Cardiac muscle cell (in vitro differentiated cells and primary cell): ENCODE measurements at places on chromosomes 5 and 9. TPM values are rescaled to one million over a fixed set of nuclear protein-coding genes. Genes with fewer than 3 reads are reported as not detected.
A peak's percentile ranks its signal among the peaks of the same experiment; 100 is the strongest.

The LMX1B gene
- total RNA-seq, result 0.14 TPM in 1 of 2 replicates, not detected in the other

The BHMT2 gene
- not detected in 2 replicates for total RNA-seq

The NR5A1 gene
- total RNA-seq, result 0.12 TPM in 1 of 2 replicates, not detected in the other

The RAD17 gene
- total RNA-seq, result 18.8 and 26.0 TPM in 2 replicates

The ZNF454 gene
- 0.92 TPM in 1 of 2 replicates, not detected in the other for total RNA-seq

The TMEM171 gene
- total RNA-seq, result not detected in 2 replicates

The CMBL gene
- total RNA-seq, result 1.3 TPM in 2 replicates

The WDR38 gene
- total RNA-seq, result not detected in 2 replicates

The GMCL2 gene
- not detected in 2 replicates for total RNA-seq

DNA sequence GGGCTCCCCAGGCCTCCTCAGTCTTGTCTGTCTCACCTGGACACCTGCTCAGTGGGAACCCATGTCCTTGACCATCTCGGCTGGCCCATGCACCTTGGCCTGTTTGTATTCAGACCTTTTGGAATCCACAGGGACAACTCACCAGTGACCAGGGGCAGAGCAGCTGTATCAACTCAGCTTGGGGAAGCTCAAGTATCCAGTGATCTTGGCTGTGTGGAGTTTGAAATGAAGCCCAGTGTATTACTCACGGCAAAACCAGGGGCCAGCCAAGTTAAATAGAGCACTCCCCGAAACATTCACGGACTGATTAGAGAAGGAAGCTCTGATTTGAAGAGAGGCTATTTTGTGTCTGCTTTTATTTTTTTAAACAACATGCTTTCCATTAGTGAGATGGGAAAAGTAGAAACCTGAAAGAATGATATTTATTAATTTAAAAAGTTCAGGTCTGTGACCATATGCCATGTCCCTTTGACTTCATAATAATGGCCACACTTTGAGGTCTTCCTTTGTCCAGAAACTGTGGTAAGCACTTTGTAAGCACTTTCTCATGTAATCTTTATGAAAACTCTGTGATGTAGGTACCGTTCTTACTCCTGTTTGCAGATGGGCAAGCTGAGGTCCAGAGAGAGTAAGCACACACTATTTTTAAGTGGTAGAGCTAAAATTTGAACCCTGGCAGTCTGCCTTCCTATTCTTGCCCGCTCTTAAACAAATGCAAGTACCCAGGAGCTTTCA lies 656.5 kb downstream of the BNC2 start:
- DNase-seq, result no peak

GRCh38 chr5:127985811-127986325 lies 97.7 kb upstream of the SLC12A2 start:
- DNase-seq, result no peak

DNA sequence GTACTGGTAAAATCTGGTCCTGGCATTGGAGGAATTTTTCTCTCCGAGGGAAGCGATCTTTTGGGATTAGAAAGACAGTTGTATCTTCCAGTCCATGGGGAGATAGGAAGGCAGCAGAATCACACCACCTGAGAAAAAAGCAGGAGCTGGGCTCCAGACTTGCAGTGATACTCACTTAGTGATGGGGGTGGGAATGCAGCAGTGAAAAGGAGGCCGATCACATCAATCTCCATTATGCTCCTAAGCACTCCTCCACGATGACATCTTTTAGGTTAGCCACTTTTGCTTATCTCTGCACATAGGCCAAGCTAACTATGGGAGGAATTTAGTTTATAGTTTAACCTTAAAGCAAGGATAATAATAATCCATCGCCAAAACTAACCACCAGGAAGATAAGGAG lies 219.0 kb downstream of the DMAC1 start:
- DNase-seq, result peak; percentile 17

- no peak for DNase-seq
Measured at GRCh38 chr5:124341066-124341858, 405.2 kb downstream of the ZNF608 start.

DNA sequence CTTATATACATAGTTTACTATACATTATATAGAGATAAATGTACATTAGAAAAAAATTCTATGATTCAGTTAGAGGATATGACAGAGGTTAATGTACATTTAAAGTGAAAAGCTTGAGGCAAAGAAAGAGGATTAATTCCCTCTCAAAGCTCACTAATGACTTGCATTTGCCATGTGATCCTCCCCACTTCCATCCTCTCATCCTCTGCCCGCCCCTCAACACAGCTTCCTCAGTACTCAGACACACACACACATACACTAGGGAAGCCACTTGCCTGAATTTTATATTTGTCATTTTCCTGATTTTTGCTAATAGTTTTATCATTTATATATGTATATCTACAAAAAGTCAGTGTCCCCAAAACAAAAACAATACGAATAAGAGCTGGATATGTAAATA lies 764.5 kb downstream of the EFNA5 start:
- DNase-seq, result no peak

GRCh38 chr5:16970260-16970659 lies 34.2 kb upstream of the MYO10 start:
- DNase-seq, result no peak

GRCh38 chr9:1267141-1267570 lies 217.0 kb downstream of the DMRT2 start:
- no peak for DNase-seq

- no peak for DNase-seq
Measured at GRCh38 chr5:90939211-90939610, 380.6 kb downstream of the ADGRV1 start.

DNA sequence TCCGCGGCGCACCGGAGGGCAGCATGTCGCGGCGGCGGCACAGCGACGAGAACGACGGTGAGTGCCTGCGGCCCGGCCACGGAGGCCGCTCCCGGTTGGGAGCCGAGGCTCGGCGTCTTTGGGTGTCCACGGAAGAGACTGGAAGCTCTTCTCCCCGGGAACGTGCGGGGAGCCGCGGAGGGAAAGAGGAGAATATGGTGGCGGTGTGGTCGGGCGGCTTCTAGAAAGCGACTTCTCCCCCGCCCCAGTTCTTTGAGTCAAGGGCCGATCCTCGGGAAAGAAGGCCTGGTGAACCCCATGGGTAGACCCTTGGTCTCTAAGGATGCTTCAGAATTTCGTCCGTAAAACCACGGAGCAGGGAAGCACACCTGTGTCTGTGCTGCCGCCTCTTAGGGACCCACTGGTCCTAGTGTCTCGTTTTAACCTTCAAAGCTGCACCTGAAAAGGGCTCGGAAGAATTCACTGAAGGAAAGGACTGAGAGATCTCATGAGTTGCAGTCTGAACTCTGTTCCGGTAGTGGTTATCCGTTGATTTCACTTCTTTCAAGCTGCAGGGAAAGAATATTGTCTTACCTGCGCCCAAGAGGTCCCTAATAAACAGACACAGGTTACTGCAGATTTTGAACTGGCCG lies 354 bp downstream of the NCBP1 start:
- DNase-seq, result no peak

DNA sequence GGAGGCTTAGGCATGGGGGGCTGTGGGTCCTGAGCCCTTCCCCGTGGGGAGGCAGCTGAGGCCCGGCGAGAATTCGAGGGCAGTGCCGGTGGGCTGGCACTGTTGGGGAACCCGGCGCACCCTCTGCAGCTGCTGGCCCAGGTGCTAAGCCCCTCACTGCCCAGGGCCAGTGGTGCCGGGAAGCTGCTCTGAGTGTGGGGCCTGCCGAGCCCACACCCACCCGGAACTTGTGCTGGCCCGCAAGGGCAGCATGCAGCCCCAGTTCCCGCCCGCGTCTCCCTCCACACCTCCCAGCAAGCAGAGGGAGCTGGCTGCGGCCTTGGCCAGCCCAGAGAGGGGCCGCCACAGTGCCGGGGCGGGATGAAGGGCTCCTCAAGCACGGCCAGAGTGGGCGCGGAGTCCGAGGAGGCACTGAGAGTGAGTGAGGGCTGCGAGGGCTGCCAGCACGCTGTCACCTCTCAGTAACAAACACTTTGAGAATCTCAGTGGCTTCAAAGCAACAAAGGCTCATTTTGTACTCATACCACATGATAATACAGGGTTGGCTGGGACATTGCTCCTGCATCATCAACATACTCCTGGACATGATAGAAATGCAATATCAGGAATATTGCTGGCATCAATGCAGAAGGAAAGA lies 265.7 kb upstream of the ANKRD55 start:
- no peak for DNase-seq

- DNase-seq, result no peak
Measured at GRCh38 chr5:3201121-3201520, 394.5 kb upstream of the IRX1 start.

DNA sequence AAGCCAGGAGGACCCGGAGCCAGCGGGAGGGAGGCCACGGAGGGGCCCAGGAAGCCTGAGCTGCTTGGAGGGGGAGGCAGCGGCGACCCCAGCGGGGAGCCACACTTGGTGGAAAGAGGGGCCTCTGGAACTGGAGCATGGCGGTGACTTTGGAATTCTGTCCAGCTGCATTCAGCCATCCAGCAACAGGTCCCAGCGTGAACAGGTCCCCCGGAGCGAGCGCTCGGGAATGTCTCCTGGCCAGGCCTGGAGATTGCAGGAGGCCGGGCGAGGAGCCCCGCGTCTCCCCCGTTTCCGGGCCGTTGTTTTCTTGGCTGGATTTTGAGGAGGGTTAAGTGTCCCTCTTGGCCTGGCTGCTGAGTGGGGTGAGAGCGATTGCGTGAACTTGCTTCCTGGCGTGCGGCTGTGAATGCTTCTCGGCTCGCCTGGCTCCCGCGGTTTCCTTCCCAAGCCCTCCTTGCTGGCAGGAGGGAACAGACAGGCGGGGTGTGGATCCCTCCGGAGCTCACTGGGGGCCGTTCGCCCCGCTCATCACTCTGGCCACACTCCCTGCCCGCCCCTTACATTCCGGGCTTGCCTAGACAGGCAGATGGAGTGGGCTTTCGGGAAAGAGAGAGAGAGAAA lies 125.3 kb upstream of the IRX4 start:
- peak; percentile 45 for DNase-seq

- DNase-seq, result no peak
Measured at GRCh38 chr5:168072665-168073064, 218.8 kb upstream of the WWC1 start.

GRCh38 chr5:105150323-105150722 lies 1587.7 kb upstream of the NUDT12 start:
- no peak for DNase-seq

GRCh38 chr5:77627869-77628674 lies 10.4 kb downstream of the OTP start:
- no peak for DNase-seq

DNA sequence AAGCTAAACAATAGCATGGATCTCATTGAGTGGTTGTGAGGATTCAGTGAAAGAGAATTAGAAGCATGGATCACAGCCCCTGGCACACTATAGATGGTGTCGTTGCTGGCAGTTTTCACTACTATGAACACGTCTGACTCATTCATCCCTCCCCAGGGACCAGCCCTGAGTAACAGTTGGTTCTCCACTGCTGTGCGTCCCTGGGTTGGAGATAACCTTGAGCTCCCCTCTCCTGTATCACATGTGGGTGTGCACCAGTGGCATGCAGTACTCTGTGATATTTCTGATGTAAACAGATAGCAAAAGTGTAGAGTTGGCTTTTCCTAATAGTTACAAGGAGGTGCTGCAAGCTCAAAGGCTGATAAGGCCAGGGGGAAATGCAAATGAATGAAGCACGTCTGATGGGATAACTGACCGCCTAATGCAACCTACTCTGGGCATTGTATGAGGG lies 8.8 kb upstream of the LCP2 start:
- DNase-seq, result peak; percentile 54

GRCh38 chr5:55451976-55452375 lies 82.8 kb downstream of the PLPP1 start:
- no peak for DNase-seq

GRCh38 chr9:72489986-72490385 lies 31.4 kb upstream of the TMC1 start:
- no peak for DNase-seq

DNA sequence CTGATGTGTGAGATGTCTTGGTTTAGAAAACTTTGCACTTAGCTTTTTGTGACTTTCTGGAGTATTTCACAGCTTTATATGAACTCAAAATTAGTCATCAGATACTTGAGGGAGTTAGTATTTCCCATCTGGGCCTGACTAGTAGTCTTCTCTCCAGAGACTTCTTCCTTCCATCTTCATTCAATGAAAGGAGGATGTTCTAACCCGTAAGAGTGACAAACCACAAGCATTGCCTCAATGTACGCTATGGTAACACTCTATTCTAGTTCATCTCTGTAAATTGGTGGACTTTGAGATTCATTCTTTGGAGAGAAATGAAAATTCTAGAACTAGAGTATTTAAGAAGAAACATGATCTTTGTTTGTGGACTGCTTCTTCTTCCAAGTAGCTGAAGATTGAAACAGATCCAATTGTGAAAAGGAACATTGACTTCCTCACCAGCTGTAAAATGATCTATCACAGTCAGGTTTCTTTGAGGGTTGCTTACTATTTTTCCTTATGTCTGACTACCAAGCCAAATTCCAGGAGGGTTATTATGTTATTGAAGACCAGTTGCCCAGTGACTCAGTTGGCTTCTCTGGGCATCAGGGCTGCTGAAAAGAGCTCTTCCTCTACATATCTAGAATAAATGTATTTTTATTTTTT lies 157.6 kb downstream of the SLC12A2 start:
- DNase-seq, result no peak

DNA sequence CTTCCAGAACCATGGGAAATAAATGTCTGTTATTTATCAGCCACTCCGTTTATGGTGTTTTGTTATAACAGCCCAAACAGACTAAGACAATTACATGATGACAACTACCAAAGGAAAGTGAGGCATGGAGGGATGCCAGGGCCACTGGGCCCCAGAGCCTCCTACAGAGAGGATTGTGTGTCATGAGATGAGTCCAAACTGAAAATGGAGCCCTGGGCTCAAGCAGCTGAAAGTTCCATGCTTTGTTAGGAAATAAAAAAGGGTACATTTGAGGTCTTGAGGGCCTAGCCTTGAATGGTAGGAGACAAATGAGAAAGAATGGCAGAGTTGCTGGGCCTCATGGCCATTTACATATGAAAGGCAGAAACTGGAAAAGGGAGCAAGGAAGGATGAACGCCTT lies 586.5 kb downstream of the CETN3 start:
- no peak for DNase-seq

- peak; percentile 85 for DNase-seq
Measured at GRCh38 chr9:107422189-107423185, 67.1 kb downstream of the KLF4 start.

DNA sequence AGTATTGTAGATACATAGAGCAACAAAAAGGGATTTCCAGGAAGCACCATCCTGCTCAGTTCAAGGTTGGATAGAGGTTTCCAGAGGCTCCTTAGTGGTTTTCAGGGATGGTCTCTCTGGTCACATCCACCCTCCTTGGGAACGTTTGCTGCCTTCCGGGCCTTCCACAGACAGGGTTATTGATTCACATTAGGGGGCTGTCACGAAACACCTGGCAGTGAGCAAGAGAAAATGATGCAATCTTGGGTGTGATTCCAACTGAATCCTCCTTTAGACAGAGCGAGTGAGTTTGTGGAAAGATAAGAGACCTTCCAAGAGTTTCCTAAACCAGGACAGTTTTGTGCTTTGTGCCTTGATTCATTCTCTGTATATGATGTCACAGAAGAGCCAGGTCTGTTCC lies 43.8 kb upstream of the CTSL start:
- DNase-seq, result no peak

DNA sequence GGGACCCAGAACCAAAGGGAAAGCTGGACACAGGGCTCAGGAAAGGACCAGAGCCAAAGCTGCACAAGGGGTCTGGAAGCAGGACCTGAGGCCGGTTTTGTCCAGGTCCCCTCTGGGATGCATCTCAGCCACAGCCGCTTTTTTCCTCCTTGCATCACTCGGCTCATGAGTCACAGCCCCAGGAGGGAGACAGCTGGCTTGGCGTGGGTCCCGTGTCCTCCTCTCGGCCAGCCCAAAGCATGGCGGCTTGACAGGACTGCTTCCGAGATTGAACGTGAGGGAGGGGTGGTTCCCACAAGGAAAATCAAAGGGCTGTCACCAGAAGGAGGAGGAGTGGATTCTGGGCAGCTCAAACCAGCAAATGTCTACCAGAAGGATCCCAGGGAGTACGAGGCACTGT lies 56.7 kb upstream of the CPLX2 start:
- DNase-seq, result no peak

GRCh38 chr5:126309860-126310259 lies 113.3 kb upstream of the GRAMD2B start:
- no peak for DNase-seq
